ENCODE measurements at places on chromosomes 1 and 21.

- DNase-seq, result no peak
Observed at GRCh38 chr1:153441238-153441755, 19.2 kb downstream of the S100A7 start.

DNA sequence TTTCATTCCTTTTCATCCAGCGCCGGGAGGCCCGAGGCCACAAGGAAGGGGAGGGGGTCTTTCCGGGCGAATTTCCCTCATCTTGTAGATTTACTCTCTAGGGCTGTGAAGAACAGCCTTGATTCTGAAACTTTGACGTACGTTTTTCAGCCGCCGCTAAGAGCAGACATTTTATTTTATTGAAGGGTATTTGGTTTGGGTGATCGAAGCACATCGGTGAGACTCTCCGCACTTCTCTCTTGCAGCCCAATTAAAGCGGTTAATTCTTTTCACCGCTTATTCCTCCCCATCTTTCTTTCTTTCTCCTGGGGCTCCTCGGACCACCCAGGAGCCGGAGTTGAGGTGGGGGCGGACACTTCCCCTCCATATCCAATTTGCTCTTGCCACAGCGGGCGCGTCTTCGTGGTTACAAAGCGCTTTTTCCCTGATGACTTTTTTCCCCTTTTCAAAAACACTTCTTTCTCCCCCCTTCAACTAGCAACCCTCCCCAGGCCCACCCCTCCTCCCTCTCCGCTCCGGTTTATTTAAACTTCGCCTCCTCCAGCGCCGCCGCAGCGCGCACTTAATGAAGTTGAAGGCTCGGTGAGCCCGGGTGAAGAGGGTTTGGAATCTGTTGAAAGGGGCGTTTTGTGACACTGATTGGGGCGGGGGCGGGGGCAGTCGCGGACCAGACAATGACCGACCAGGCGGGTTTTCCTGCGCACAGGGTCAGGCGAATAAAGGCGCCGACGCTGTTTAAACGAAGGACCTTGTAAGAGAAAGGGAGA is 5.9 kb downstream of the FOXD2 start:
- DNase-seq, result no peak

GRCh38 chr21:39159342-39160063 is 23.7 kb downstream of the PSMG1 start:
- DNase-seq, result no peak

- DNase-seq, result no peak
Observed at GRCh38 chr1:235024711-235025421, 103.8 kb downstream of the TOMM20 start.

- peak; percentile 32 for DNase-seq
Observed at GRCh38 chr1:2258122-2258681, 30.1 kb downstream of the SKI start.

- DNase-seq, result no peak
Observed at GRCh38 chr1:172018727-172019311, 177.5 kb downstream of the DNM3 start.

DNA sequence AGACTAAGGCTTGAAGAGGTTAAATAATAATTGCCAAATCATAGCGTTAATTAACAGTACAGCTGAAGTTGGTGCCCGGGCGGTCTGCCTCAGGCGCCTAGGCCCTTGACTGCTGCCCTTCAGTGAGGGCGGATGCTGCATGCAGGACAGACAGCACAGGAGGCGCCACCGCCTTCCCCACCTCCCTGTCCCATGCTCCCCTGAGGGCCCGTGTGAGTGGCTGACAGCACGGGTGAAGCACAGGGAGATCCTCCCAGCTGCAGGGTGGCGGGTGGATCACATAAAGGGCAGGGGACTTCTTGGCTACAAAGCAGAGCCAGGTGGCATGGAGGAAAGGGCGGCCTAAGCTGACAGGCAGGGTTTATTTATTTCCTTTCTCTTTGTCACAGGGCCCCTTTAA is 49.1 kb downstream of the DDX20 start:
- no peak for DNase-seq

DNA sequence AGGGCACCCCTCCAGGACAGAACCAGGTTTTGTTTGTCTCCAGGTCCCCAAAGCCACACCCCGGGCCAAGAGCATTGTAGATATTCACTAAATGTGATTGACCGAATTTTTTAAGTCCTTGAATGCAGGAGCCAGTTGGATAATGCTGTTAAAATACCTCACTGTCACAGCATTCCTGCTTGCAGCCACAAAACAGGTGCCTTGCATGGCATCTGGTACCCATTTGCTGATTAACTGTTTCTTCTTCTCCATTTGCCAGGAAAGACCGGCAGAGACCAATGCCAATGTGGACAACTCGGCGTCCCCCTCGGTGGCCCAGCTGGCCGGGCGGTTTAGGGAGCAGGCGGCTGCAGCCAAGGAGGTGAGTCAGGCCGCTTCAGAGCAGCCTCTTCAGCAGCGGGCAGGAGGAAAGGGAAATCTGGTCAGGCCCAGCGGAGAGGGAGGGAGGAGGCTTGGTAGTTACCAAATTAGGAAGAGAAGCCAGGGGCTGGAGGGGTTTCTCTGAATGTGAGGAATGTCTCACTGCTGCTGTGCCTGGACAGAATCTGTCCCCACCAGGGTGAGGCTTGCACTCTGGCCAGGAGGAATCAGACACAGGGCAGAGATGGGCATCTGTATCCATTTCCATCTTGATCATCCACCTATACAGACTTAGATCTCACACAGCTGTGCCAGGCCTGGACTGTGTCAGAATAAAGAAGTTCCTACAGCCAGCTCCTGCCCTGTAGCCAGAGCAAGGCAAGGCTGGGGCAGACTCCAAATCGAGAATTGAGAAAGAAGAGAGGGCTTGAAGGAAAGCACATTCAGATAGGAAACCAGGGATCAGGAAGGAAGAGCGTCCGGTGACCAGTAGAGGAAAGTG is 37.9 kb upstream of the MPZL1 start:
- no peak for DNase-seq

All from CD4-positive, alpha-beta T cell treated with Interleukin-12 subunit alpha and Interleukin-12 subunit beta, for 1 hour (primary cell).